ENCODE measurements at places on chromosomes 11 and 22. TPM values are rescaled to one million over a fixed set of nuclear protein-coding genes. Genes with fewer than 3 reads are reported as not detected.

DNA sequence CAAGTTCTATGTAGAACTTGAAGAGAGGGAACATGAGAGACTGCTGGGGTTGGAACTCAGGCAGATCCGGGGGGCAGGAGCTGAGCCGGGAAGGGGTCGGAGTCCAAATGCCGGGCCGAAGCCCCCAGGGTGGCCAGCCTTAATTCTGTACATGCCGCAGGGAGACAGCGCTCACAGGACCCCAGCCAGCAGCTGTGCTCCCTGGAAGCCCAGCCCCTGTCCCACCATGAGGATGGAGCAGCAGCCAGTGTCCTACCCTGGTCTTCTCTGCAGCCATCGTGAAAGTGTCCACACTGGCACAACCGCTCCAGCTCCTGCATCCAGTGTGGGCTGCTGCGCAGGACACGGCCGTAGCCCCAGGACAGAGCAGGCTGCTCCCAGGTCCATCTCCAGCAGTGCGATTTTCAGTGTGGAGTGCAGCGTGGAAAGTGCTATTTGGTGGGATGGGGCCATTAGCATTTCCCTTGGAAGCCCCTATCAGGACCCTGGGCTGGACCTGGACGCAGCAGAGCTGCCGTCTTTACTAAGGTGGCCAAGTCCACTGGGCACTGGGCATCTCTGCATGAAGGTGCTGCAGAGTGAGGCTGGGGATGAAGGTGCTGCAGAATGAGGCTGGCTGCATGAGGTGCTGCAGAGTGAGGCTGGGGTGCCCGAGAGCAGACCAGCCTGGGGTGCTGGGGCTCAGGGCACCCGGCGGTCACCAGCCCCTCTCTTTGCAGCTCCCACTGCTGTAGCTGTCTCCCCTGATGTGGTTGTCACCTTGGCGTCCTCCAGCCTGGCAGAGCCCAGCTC is 737.4 kb downstream of the BRD1 start:
- peak; percentile 50 for DNase-seq

- DNase-seq, result no peak
Measured at GRCh38 chr11:116515664-116516184, 257.1 kb downstream of the BUD13 start.

Gene RBMXL2
- 0.52 TPM for total RNA-seq

GRCh38 chr22:29519996-29520395 is 33.6 kb downstream of the THOC5 start:
- DNase-seq, result no peak

Gene KRTAP5-2
- total RNA-seq, result not detected

DNA sequence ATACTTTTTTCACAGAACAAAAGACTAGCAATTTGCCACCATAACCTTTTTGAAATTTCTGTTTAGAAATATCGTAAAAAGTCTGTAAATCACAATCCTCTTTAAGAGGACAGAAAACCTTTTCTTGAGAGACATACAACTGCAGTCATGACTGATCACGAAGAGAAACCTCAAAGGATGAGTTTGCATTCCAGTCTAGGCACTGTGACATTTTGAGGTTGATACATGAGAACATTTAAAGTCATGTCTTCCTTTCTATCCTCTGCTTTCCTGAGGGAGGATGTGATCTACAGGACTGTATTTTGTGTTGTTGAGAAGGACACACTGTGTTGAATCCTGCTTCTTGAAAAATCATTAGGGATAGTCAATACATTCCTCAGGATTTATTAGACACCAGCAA is 476.7 kb upstream of the CCDC179 start:
- no peak for DNase-seq

GRCh38 chr11:66768818-66769217 is 39.8 kb upstream of the SPTBN2 start:
- DNase-seq, result no peak

DNA sequence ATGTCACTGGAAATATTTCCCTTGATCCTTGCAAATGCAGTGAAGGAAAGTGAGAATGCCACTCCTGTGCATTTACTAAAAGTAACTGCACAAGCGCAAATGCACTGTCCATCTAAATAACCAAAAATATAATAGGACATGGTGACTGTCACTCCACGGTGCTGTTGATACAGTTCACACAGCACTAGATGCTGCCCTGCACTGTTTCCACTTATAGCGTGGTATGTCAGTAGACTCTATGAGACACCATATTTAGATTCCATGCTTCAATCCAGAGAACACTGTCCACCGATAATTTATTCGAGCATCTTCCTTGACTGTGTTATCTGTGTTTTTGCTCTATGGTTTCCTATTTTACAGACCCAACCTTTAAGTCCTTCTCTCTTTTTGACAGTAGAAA is 125.8 kb downstream of the MAML2 start:
- no peak for DNase-seq

Gene PTPRCAP
- 119 TPM for total RNA-seq

DNA sequence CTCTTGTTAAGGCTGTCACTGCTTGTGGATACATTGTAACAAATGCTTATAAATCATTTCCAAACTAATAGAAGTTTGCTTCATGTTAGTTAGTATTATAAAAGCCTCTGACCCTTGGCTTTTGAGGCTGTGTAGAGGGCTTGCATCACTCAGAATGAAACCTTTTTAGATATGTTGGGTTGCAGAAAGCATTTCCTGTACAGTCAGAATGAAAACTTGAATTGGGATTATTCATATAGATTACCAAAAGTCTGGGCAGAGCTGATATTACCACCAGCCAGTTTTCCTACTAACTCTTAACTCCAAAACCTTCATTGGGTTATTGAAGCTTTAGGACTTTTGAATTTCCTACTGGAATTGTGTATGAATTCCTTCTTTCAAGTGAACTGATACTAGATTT is 12.0 kb downstream of the KMT2A start:
- DNase-seq, result no peak

DNA sequence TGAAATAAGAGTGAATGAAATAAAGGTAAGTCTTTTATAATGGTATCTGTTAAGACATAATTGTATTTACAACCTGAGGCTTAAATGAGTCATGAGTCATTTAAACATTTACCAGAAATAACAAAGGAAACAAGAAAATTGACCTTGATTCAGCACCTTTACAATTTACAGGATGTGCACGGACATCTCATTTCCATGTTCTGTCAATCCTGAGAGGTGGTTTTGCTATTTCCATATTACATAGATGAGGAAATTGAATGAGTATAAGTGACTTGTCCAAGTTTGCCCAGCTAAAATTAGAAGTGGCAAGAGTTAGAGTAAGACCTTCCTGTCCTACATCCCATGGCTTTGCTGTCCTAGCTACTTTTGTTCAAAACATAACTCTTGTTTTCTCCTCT is 89.1 kb downstream of the TRIM44 start:
- DNase-seq, result no peak

DNA sequence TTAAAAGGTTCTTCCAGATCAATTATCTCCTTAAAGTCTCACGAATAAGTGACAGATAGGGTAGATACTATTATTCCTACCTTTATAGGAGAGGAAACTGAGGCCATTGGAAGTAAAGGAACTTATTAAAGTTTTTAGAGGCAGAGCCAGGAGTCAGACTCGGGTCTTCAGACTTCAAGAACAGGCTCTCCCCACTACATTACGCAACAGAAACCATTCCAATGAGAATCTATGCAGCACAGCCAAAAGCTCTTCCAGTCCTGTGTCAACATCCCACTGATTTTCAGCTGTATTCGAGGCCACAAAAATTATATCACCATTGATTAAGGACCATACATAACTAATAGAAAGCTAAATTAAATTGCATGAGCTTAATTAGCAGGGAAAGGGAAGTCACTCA is 77.4 kb downstream of the RELT start:
- no peak for DNase-seq

GRCh38 chr11:35927682-35928081 is 16.2 kb upstream of the LDLRAD3 start:
- DNase-seq, result peak; percentile 77

DNA sequence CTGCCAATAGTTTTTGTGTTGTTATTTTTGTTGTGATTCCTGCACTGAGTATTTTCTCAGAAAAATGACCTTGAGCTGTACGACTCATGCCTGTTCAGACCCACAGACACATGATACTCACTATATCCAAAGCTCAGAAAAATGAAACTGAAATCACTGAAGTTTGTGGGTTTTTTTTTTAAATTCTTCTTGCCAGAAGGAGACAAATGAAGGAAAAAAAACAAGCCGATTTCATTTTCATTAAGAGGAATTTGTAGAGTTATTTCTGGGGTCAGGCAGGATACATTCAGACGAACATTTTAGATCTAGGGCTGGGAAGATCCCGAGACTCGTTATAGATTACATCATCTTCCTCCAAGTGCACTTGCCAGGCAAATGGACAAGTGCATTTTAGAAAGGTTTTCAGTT is 60.4 kb downstream of the BMAL1 start:
- DNase-seq, result no peak

DNA sequence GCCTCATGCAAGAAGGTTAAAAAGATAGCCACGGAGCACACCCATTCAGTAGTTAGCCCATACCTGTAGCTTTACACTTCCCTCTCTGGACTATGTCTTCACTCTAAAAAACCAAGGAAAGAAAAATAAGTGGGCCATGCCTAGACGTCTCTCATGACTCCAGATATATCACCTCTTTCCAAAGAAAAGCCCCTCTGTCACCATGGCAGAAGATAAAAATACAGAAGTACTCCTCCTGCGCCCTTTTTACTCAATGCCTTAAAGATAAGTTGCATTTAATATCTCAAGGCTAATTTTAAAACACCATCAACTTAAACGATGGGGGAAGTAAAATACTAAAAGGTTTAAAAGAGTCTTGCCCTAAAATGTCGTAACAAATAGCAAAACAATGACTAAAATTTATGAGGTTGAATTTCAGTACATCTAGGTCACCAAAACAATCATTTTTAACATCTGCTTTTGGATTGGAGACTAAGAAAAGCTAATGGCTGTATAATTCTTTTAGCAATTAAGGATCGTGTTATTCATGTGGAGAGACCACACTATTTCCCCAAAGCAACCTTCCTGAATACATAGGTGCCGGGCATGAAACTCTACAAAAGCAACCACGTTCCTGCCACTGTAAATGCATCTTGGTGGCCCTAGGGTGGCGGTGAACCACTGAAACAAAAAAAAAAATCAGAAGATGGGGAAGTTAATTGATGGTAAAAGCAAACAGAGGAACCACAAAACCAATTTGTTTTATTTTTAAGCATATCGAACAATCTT is 46.0 kb downstream of the CELF1 start:
- no peak for DNase-seq

DNA sequence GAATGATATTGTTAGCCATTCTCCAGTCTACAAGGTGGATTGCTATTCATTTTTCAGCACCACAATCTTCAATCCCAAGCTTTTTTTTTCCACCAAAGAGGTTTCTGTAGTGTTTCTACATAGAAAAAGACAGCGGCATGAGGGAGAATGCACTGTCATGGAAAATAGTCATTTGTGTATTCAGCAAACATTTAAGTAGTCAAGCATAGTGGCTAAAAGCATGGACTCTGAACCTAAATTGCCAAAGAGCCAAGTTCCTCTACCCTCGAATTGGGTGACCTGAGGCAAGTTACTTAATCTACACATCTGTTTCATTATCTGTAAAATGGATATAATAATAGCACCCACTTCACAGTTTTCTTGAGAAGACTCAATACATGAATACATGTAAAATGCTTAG is 14.2 kb downstream of the GAS2 start:
- DNase-seq, result no peak

Gene SERPIND1
- not detected for total RNA-seq

DNA sequence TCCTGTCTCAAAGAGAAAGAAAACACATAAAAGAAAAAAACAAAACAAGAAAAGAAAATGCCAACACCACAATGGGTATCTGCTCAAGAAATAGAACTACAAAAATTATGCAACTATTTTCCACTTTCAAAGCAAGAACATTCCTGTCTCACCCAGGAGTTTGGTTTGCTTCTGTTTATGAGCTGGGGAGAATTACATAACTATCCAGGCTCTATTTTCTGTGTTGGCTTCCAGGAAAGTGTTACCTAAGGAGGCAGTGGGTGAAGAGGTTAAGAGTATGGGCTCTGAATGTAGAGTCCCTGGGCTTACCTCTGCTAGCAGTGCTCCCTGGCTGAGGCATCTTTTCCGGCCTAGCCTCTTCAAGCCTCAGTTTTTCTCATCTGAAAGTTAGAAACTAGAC is 426.7 kb downstream of the MIAT start:
- DNase-seq, result no peak

DNA sequence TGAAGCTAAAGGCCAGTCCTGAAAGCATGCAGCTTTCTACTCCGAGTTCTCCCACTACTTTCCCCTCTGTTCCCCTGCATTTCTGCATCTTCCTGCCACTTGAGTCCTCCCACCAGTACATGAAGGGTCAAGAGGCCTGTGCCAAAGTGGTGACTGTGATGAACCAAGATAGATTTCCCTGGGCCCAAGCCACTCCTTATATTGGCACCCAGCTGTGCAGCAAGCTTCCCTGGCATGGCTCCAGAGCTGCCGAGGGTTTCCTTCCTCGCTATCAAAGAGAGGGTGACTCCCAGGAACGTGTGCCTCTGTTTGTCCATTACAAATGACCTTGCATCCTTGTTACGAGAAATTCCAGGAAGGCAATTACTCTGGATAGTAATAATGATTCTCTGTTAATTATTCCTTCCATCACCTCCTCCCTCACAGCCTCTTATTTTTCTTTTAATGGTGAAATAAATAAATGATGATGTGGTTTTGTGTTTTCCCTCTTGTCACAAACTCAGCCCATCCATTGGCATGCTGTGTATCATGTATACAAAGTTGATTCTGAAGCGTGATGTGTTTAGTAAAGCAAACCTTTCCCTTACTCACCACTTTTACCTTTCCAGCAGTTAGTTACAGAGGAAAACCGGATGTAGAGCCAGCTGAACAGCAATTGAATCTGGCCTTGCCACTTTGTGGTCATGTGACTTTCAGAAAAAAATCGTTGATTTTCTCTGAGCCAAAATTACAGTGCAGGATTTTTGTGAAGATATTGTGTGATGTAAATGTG is 8.3 kb downstream of the SRSF8 start:
- peak; percentile 81 for DNase-seq

DNA sequence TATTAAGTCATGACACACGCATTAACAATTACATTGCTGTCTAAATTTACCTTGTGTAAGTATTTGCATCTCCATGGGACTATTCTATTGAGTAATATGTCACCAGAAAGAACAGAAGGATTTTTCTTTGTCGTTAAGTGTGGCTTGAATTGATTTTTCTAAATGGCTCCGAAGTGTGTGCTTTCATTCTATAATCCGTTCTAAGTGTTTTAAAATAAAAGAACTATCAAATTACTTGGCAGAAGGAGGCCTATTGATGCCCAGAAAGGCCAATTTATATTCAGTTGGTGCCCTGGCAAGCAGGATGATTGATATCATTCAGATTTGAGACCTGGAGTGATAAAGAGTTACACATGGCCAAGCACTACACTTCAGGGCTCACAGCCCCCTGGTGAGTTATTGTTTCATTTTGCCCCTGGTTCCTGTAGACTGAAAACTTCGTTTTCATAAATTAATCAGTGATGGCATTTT is 538.9 kb upstream of the ANO5 start:
- no peak for DNase-seq

DNA sequence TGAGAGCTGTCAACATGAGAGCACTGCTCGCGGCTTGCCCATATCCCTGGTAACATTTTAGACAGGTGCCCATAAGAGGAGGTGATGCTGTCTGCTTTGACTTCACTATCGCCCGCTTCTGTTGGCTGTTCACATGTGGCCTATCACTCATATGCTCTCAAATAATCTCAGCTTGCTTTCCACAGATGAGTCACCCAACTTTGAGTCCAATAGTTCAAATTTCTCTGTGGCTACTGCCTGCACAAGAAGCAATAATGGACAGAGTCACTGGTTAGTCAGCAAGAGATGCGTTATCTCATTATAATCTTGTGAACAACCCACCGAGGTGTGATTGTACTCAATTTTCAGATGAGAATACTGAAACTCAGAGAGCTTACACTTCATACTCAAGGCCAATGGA is 1714.1 kb downstream of the LRRC4C start:
- DNase-seq, result no peak

Gene DPP3
- total RNA-seq, result 17.9 TPM

Measured in spleen (tissue), 13 donors.